ENCODE measurements at places on chromosomes 11 and 22.

- DNase-seq: no peak
Measured at GRCh38 chr11:117070016-117070415, 28.2 kb downstream of the SIK3 start.

DNA sequence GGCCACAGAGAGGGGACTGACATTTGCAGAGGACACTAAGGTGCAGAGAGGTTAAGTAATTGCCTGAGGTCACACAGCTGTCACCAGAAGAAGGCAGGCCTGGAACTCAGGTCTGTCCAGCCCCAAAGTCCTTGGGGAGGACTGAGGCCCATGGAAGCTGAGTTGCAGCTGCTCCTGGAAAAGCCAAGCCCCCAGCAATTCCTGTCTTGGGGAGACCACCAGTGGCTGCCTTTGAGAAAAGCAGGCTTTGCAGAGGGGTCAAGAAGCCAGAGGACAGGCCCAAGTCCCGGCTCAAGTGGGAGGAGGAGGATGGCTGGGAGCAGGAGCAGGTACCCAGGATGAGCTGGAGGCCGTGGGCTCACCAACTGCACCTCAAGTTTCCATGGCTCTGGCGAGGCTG is 3.4 kb downstream of the NFAM1 start:
- no peak for DNase-seq

GRCh38 chr11:112731538-112731937 is 229.7 kb upstream of the NCAM1 start:
- DNase-seq: no peak

DNA sequence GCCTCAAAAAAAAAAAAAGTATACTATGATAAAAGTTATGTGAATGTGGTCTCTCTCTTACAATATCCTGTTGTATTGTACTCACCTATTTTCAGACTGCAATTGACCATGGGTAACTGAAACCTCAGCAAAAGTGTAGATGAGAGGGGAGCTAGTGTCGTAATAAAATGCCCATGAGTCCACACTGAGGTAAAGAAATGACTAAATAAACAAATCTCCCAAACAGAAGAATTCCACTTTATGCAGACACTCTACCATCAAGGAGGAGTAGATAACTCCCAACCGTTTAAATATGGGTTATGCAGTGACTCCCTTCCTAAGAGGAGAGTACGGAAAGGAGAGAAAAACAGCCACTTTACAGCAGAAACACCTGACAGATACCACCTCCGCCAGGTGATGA is 14.6 kb downstream of the GNB1L start:
- DNase-seq: no peak

DNA sequence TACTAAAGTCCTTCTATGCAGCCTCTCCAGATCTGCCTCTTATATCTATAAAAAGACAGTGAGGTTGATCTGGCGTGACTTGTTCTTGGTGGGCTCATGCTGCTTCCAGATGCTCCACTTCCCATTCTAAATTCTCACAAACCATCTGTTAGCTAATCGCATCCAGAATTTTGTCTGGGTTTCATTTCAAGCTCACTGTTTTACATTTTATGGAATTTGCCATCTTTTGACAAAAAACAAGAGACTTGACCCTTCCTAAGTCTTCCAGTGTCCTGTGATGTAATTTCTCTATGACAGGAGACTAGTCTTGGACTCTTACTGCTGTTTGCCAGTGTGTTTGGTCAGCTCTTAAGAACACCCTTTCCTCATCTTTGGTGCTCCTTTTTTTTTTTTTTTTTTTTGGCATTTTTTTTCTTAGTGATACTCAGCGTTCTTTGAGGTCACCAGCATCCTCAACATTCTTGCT is 23.0 kb downstream of the CRKL start:
- no peak for DNase-seq

- no peak for DNase-seq
Measured at GRCh38 chr22:44049486-44050231, 25.6 kb downstream of the PARVB start.

DNA sequence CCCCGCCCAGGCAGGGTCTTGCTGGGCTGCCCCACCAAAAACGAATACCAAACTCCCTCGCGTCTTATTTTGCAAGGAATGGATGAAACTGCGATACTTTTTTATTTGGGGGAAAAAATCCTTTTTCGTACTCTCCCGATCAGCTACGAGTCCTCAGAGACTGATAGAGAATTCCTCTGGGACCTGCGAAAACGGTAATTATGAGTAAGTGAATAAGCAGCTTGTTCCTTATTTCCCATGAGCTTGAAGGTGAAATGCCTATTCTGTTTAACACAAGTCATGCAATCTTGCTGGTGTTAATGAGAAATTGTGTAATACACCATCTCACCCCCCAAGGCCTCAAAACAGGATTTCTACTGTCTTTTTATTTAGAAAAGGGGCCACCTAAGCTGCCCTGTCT is 5.5 kb downstream of the GRK3 start:
- no peak for DNase-seq

- DNase-seq: no peak
Measured at GRCh38 chr22:16831257-16831656, 6.0 kb upstream of the XKR3 start.

GRCh38 chr22:30396871-30397655 is at the start of gene SEC14L2:
SEC14L2 (plus strand) TSS chr22:30397018; CDS start chr22:30397117, 99 bp downstream.
- peak; percentile 51 for DNase-seq

GRCh38 chr11:66976028-66976467 is 944 bp downstream of the C11orf86 start:
- no peak for DNase-seq

DNA sequence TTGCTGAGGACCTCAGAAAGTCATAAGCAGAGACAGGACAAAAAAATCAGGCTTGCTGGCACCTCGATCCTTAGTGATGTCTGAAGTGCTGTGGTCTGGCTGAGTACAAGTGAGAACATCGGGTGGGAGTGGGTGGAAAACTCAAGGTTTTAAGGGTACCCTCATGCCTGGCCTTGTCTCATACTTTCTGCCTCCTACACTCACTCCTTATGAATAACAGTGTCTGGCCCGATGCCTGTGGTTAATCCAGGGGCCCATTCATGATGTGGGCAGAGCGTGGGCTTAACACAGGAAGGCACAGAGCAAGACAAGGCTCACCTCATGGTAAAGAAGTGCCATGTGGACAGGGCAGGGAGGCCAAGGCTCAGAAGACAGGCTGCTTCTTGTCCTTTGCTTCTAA is 11.0 kb upstream of the UCP3 start:
- DNase-seq: no peak

DNA sequence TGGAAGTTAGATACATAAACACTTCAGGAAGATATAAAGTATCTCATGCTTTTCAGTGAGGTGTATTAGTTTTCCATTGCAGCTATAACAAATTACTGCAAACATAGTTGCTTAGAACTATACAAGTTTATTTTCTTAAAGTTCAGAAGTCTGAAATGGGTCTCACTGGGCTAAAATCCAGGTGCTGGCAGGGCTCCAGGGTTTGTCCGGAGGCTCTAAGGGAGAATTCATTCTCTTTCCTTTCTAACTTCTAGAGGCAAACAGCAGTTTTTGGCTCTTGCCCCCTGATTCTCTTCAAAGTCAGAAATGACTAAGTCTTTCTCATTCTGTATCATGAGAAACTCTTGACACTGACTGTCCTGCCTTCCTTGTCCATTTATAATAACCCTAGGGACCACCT is 138.8 kb downstream of the AASDHPPT start:
- no peak for DNase-seq

GRCh38 chr11:102883141-102883540 is 8.4 kb upstream of the MMP12 start:
- DNase-seq: no peak

DNA sequence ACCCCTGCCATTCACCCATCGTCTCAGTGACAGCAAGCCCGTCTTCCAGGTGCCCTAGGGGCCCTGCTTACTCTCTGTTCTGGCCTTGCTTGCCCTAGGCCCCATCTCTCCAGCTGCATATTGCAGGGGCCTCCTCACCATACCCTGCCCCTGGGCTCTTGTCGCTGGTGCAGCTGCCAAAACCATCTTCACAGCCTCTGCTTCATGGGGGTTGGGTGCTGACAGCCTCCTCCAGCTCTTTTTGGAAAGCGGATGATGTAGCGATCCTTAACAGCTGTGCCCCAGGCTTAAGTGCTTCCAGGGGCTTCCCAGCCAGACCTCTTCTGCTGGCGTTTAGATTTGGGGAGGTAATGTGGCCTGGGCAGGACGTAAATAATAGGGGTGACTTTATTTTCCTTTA is 61.2 kb upstream of the SUSD2 start:
- DNase-seq: no peak

DNA sequence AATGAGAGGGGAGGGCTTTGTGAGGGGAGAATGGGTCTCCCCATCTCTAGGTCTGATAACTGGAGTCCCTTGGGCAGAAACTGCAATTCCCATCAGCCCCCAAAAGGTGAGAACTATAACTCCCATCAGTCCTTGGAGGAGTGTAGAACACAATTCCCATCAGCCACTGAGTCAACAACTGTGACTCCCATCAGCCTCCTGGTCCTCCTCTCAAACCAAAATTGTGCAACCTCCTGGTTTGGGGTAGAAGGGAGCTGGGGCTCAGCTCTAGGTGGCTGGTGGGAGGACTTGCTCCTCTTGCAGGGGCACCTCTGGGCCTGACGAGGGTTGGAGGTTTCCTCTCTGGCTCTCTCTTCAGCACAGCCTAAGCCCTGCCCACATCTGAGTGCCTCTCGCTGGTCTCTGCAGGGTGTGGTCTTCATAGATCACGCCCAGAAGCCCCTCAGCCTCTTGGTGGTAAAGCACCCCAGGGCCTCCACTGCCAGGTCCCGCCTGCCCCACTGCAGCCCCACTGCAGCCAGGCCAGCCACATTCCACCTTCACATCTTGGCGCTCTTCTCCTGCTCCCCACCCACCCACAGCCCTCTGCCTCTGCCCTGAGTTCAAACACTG is 18.5 kb downstream of the SLC22A12 start:
- DNase-seq: no peak

DNA sequence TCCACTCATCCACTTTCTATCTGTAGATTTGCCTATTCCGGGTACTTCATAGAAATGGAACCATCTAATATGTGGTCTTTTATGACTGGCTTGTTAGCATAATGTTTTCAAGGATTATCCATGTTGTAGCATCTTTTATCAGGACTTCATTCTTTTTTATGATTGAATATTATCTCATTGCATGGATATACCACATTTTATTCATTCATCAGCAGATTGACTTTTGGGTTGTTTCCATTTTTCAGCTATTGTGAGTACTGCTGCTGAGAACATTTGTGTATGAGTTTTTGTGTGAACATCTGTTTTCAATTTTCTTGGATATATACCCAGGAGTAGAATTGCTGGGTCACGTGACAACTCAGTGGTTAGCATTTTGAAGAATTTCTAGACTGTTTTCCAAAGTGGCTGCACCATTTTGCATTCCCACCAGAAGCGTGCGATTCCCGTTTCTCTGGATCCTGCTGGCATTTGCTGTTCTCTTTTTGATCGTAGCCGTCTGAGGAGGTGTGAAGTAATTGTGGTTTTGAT is 8.9 kb downstream of the DERL3 start:
- DNase-seq: no peak

Measured in effector CD4-positive, alpha-beta T cell (primary cell).